ENCODE measurements at places on chromosomes 4 and X.

DNA sequence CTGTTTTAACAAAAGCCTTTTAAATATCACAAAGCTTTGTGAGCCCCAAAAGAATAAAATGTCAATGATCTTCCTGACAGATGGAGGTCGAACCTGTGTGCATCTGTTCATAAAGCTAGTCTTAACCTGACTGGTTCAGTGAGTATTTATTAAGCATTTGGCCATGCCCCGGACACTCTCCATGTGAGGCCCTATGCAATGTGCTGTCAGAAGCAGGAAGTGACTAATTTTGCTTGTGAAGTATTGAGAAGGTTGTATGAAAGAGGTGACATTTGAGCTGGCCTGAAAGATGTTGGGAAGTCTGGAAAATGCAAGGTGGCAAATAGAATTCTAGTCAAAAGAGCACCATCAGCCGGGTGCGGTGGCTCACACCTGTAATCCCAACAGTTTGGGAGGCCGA is 171.4 kb downstream of the MSL3 start:
- no peaks in the 10 kb centered on the region for H3K27me3 ChIP-seq
- no peaks in the 10 kb centered on the region for H3K36me3 ChIP-seq
- no peaks in the 10 kb centered on the region for H3K4me1 ChIP-seq
- no peak overlapping the region for H3K4me3 ChIP-seq

DNA sequence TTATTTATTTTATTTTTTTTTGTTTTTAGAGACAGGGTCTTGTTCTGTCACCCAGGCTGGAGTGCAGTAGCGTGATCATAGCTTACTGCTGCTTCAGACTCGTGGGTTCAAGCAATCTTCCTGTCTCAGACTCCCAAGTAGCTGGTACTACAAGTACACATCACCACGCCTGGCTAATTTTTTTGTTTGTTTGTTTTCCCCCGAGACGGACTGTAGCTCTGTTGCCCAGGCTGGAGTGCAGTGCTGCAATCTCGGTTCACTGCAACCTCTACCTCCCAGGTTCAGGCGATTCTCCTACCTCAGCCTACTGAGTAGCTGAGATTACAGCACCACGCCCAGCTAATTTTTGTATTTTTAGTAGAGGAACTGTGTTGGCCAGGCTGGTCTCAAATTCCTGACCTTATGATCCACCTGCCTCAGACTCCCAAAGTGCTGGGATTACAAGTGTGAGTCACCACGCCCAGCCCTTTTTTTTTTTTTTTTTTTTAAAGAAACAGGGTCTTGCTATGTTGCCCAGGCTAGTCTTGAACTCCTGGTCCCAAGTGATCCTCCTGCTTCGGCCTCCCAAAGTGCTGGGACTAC is 32.2 kb downstream of the COPS4 start:
- H3K27ac ChIP-seq, result no peak overlapping the region
- peaks cover 5% of the 10 kb centered on the region for H3K4me1 ChIP-seq
- no peak for DNase-seq

DNA sequence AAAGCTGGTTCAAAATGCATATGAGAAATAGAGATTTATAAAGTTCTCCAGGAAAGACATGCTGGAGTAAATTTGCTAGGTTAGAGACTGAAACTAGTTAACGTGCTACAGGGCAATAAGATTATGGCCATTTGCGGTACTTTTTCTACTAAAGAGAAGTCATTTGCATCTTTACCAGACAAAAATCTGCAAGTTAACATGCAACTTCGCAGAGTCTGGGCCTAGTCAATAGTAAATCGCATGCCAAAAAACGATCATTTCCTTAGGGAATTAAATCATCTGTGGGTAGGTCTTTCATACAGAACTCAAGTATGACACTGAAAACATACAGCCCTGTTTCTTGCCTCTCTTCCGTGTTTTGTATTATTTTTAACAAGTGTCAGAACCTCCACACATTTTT is 32.8 kb upstream of the REST start:
- DNase-seq, result no peak
- H3K4me1 ChIP-seq, result no peaks in the 10 kb centered on the region
- peaks cover 9% of the 10 kb centered on the region for H3K27me3 ChIP-seq
- no peak overlapping the region for H3K4me3 ChIP-seq

DNA sequence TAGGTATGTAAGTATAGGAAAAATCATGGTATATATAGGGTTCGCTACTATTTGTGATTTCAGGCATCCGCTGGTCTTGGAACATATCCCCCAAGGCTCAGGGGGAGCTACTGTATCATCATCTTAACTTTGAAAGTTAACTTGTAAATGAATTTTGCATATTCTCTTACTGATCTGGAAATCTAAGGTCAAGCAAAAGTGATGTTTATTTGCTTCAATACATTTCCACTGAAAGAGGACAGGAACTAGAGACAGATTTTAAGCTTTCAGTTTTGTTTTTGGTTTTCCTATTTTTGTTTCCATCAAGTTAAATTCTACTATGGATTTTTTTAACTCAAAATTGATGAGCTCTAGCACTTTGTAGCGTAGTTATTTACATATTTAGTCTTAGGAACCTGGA is 56.2 kb downstream of the NAF1 start:
- H3K27me3 ChIP-seq, result no peaks in the 10 kb centered on the region
- H3K27ac ChIP-seq, result peak overlapping the region; percentile 51

- no peaks in the 10 kb centered on the region for H3K27me3 ChIP-seq
- DNase-seq, result no peak
Measured at GRCh38 chrX:13966071-13966792, 63.5 kb downstream of the GEMIN8 start.

DNA sequence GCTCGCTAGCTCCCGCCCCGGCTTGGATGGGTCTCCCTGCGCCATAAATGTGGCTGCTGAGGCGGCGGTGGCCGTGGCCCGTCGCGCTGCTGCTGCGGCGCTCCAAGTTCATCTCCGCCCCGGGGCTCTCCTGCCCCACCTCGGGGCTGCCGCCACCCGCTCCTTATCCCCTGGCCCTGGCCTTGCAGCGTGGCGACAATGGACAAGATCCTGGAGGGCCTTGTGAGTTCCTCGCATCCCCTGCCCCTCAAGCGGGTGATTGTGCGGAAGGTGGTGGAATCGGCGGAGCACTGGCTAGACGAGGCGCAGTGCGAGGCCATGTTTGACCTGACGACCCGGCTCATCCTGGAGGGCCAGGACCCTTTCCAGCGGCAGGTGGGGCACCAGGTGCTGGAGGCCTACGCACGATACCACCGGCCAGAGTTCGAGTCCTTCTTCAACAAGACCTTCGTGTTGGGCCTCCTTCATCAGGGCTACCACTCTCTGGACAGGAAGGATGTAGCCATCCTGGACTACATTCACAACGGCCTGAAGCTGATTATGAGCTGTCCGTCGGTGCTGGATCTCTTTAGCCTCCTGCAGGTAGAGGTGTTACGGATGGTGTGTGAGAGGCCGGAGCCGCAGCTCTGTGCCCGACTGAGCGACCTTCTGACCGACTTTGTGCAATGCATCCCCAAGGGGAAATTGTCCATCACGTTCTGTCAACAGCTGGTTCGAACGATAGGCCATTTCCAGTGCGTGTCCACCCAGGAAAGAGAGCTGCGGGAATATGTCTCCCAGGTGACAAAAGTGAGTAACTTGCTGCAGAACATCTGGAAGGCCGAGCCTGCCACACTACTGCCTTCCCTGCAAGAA is 763 bp downstream of the USP38 start:
- peaks cover 49% of the 10 kb centered on the region for H3K36me3 ChIP-seq
- no peak for DNase-seq

DNA sequence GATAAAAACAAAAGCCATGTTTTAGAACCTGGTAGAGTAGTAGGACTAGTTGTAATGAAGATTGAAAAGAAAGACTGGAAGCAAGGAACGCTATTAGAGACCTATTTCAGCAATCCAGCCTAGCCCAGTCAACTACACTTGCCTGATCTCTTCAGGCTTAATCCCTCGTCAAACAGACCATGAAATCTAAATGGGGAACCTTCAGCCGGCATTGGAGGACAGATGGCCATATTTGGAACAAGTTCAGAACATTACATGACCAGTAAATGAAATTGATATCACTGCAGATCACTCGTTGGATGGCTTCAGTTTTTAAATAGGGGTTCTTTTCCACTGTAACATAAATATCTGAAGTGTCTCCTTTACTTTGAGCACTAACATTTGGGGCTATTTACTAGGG is 84.8 kb upstream of the WDR44 start:
- H3K27me3 ChIP-seq, result peaks cover 3% of the 10 kb centered on the region
- no peak for DNase-seq
- H3K4me1 ChIP-seq, result no peaks in the 10 kb centered on the region
- H3K4me3 ChIP-seq, result no peak overlapping the region
- H3K36me3 ChIP-seq, result no peaks in the 10 kb centered on the region

GRCh38 chrX:47458528-47458927 is 24.5 kb downstream of the ZNF41 start:
- H3K4me1 ChIP-seq, result no peaks in the 10 kb centered on the region
- no peak overlapping the region for H3K4me3 ChIP-seq
- H3K27ac ChIP-seq, result no peak overlapping the region
- H3K27me3 ChIP-seq, result no peaks in the 10 kb centered on the region
- DNase-seq, result no peak
- peaks cover 61% of the 10 kb centered on the region for H3K36me3 ChIP-seq

GRCh38 chr4:158163941-158164767 is 8.7 kb downstream of the GASK1B start:
- DNase-seq, result no peak
- H3K4me1 ChIP-seq, result no peaks in the 10 kb centered on the region
- no peak overlapping the region for H3K4me3 ChIP-seq

DNA sequence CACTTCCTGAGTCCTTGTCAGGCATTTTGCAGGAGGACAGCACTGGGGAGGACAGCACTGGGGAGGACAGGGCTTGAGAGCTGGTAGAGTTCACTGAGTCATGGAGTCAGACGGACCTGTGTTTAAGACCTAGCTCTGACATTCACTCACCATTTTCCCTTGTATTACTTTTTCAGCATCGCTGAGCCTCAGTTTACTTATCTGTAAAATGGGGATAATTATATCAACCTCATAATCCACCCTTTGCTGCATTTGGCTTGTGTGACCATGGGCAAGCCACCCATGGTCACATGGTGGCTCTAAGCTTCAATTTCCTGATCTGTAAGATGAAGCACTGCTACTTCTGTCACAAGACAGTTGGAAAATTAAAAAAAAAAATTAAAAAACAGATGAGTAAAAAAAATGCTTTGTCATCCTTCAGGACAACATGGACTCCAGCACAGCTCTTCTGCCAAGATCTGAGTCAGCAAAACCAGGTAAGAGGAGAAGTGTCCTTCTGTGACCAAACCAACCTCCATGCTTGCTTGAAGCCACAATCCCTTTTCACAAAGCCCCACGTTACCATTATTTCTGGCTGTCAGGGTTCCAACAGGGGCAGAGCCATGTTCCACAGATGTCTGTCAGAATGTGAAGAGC is 275.5 kb downstream of the RAB28 start:
- DNase-seq, result no peak
- no peaks in the 10 kb centered on the region for H3K36me3 ChIP-seq
- H3K4me3 ChIP-seq, result no peak overlapping the region
- no peaks in the 10 kb centered on the region for H3K27me3 ChIP-seq
- H3K4me1 ChIP-seq, result no peaks in the 10 kb centered on the region

- H3K36me3 ChIP-seq, result no peaks in the 10 kb centered on the region
- peaks cover 17% of the 10 kb centered on the region for H3K4me1 ChIP-seq
Measured at GRCh38 chr4:122612540-122612939, 8.3 kb downstream of the IL21 start.

DNA sequence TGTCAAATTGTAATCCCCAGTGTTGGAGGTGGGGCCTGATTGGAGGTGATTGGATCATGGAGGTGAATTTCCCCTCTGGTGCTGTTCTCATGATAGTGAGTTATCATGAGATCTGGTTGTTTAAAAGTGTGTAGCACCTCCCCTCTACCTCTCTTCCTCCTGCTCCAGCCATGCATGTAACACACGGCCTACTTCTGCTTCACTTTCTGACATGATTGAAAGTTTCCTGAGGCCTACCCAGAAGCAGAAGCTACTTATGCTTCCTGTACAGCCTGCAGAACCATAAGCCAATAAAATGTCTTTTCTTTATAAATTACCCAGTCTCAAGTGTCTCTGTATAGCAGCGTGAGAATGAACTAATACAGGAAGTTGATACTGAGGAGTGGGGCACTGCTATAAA is 61.7 kb upstream of the DDX60 start:
- peaks cover 77% of the 10 kb centered on the region for H3K36me3 ChIP-seq
- no peak overlapping the region for H3K4me3 ChIP-seq
- no peaks in the 10 kb centered on the region for H3K4me1 ChIP-seq
- DNase-seq, result no peak
- H3K27me3 ChIP-seq, result no peaks in the 10 kb centered on the region
- H3K27ac ChIP-seq, result no peak overlapping the region

DNA sequence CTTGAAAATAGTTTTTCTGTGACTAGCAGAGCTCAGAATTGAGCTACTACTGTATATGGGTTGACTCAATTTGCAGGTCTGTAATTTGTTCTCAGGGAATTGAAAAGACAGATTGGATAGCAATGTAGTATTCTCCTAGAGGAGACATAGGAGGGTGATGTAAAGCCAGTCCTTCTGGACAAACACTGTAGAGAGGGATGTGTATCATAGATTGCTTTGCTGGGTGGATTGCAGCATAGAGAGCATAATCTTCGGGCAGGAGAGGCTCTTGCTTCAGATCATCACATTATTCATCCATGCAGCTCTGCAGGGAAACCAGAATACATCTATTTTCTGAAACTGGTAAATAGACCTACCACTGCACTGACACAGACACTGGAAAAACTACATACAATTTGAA is 1110.5 kb downstream of the RAPGEF2 start:
- no peak overlapping the region for H3K27ac ChIP-seq
- H3K4me3 ChIP-seq, result no peak overlapping the region
- DNase-seq, result no peak
- H3K36me3 ChIP-seq, result no peaks in the 10 kb centered on the region

DNA sequence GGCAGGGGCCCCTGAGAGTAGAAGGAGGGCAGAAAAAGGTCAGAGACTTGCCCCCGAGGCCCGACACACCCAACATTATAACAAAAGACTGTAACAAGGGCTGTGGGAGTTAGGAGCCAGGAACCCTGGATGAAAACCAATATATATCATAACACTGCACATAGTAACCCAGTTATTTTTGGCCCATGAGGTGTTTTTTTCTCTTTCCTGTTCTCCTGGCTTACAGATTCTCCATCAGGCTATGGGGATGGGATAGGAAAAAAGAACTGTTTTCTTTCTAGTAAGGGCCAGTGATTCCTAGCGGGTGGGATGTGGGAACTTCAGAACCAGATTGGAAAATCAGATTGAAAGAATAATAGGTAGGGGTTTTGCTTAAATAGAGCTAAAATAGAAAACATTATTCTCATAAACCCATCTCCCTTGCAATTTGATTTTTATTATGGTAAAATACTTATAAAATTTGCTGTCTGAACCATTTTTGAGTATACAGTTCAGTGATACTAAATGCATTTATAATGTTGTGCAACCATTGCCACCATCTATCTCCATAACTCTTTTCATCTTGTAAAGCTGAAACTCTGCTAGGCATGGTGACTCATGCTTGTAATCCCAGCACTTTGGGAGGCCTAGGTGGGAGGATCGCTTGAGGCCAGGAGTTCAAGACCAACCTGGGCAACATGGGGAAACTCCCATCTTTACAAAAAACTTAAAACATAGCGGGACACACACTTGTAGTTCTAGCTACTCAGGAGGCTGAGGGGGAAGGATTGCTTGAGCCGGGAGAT is 33.5 kb downstream of the SNX25 start:
- no peak for DNase-seq
- peaks cover 7% of the 10 kb centered on the region for H3K4me1 ChIP-seq
- H3K27me3 ChIP-seq, result no peaks in the 10 kb centered on the region
- peaks cover 8% of the 10 kb centered on the region for H3K36me3 ChIP-seq
- no peak overlapping the region for H3K4me3 ChIP-seq

All from activated CD4-positive, alpha-beta memory T cell treated with anti-CD3 and anti-CD28 coated beads, Interleukin-2, amount 10 ng/mL, durations not matched to agents 7 days and 5 days (primary cell).